ENCODE measurements at places on chromosomes 2 and 18. TPM values are rescaled to one million over a fixed set of nuclear protein-coding genes. Genes with fewer than 3 reads are reported as not detected.

COLEC12 gene
- total RNA-seq = 1.8 TPM

- DNase-seq = no peak
Observed at GRCh38 chr2:11642972-11643371, 27.0 kb downstream of the NTSR2 start.

GRCh38 chr18:32173654-32174053 lies 16.2 kb upstream of the MEP1B start:
- no peak for DNase-seq

DNA sequence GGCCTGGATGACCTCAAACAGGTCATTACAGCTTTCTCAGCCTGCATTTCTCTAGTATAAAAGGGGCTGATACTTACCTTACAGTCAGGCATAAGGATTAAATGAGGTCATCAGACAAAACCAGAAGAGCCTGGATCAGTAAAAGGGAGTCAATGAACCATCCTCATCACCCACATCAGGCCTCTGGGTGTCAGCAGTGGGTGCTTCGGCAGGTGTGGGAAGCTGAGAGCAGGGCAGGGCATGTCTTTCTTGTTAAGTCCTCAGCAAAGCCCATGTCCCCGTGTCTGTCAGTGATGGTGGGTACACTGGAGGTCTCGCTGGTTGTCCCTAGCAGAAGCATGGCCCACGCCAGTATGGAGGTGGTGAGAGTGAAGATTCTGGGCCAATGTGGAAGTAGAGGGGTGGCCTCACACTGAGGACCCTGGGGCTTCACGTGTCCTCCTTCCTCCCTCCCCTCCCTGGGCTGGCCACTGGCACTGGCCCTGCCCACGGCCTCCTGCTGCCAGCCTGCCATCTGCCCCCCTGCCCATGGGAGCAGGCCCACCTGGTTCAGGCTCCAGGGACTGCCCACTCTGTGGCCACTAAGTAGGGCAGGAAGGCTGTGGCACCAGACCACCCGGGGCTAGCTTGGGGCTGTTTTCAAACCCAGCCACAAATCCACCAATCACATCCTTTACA lies 4.4 kb downstream of the ADRA2B start:
- no peak for DNase-seq

- no peak for DNase-seq
Observed at GRCh38 chr2:145292166-145292565, 772.2 kb upstream of the ZEB2 start.

- peak; percentile 67 for DNase-seq
Observed at GRCh38 chr2:46334389-46335271, 37.4 kb downstream of the EPAS1 start.

- DNase-seq = no peak
Observed at GRCh38 chr2:163641986-163642385, 93.8 kb downstream of the FIGN start.

DNA sequence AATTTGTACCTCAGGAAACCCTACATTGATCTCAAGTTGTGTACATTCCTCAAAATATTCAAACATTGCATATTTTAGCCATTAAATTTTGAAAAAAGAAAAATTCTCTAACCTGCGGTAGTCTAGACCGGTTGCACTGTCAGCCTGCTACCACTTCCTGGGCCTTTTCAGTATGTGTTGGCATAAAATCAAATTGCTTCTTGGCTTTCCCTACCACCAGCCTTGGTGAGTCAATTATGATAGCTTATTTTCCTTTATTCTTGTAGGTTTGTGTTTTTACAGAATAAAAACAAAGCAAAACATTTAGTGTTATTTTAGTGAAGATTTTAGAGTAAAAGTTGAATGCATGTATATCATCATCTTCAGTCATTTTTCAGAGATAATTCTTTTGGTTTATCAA lies 61.2 kb downstream of the FAM171B start:
- no peak for DNase-seq

- DNase-seq = no peak
Observed at GRCh38 chr2:3488061-3488531, 31.2 kb downstream of the ADI1 start.

- DNase-seq = no peak
Observed at GRCh38 chr2:59734743-59735142, 818.7 kb downstream of the BCL11A start.

Data from kidney epithelial cell (primary cell).